ENCODE measurements at places on chromosomes 4 and X.
A peak's percentile ranks its signal among the peaks of the same experiment; 100 is the strongest.

GRCh38 chr4:149017002-149017734, 575.0 kb upstream of the NR3C2 start:
- no peak for DNase-seq

- DNase-seq, result no peak
Observed at GRCh38 chr4:169437299-169438047, 166.7 kb upstream of the SH3RF1 start.

DNA sequence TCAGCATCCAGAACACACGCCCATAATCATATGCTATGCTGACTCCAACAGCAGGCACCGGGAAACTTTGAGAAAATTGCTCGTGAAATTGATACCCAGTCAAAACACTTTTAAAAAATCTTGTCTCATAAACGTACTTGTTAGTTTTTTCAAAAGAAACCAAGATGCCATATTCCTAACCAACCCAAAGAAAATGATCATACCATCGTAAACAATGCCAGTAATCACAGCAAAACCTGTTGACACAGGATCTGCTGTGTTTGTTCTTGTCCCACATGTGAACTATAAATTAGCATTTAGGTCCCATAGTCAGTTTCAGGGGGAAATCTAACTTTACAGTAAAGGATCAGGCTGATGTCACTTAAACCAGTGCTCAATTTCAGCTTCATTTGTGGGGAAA, 23.0 kb downstream of the PRSS12 start:
- DNase-seq, result no peak

- no peak for DNase-seq
Observed at GRCh38 chrX:124211312-124211942, 121.0 kb upstream of the TEX13D start.

DNA sequence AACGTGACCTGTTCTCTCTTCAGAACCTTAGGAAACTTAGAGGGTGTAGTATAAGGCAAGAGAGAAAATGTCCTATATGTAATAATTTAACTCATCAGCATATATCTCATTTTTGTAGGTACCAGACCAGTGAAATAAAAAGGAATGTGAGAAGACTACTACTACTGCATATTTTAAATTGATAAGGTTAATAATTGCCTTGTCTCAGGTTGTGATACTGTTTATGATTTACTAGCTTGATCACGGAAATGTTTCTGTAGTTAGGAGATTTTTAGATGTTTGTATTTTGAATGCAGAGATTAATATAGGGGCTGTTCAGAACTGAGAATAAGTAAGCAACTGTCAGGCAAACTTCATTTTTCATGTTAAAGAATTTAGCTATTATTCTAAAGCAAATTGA, 1563.4 kb downstream of the C4orf33 start:
- no peak for DNase-seq

DNA sequence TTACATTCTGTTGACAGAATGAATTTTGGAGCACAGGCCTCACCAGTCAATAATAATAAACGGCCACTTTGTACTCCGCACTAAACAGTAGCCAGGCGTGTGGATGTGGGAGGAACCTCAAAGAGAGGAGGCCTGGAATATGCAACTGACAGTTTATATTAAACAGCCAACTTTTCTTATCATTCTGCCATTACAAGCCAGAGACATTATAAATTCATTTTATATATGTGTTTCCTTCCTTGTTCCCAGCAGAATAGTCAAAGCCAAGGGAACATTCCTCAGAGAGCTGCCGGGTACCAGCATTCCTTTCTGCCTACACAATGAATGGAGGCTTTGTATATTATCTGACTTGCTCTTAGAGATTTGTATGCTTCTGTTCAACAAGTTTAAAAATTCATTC, 436.5 kb upstream of the FTHL17 start:
- DNase-seq, result no peak

DNA sequence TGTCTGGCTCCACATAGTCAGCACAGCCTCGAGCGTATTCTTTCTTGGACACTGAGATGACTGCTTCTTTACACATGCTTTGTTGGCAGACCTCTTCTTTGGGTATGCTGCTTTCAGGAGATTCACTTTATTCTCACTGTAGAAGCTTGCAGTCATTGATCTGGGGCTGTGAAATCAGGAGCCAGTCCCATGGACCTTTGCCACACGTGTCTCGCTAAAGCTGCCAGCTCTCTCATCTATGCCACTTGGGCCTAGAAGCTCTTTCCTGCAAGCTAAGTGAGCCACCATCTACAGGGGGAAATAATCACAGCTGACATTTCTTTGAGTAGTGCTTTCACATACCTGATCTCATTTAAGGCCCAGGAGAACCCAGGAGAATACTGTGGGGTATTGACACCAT, 5.0 kb downstream of the RASL11B start:
- DNase-seq, result no peak

GRCh38 chr4:890036-890695, 42.0 kb downstream of the GAK start:
- DNase-seq, result no peak

DNA sequence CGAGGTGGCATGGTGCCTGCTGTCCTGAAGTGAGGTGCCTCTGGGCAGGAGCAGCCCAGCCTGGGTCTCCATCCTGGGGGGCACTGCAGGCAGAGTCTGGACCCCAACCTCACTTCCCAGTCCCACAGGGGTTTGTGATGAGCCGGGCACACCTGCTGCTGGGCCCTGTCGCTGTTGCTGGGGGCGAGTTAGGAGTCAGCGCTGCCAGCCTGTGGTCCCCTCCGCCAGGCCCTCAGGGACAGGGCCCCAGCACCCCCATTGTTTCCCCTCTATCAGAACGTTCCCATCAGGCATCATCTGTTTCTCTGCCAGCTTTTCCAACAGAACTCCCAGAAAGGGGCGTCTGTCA, 23.4 kb downstream of the WFS1 start:
- no peak for DNase-seq

DNA sequence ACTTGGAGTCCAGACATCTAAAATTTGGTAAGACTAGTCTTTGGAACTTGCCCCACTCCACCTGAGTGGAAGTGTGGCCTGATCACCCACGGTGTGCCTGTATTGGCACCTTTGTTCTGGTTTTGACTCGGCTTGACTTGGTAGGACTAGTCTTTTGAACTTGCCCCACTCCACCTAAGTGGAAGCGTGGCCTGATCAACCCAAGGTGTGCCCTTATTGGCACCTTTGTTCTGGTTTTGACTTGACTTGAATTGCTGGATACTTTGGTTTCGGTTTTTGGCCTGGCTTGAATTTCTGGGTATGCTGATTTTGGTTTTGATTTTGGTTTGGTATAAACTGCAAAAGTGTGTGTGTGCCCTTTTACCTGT, 44.7 kb upstream of the UGT2B7 start:
- no peak for DNase-seq

DNA sequence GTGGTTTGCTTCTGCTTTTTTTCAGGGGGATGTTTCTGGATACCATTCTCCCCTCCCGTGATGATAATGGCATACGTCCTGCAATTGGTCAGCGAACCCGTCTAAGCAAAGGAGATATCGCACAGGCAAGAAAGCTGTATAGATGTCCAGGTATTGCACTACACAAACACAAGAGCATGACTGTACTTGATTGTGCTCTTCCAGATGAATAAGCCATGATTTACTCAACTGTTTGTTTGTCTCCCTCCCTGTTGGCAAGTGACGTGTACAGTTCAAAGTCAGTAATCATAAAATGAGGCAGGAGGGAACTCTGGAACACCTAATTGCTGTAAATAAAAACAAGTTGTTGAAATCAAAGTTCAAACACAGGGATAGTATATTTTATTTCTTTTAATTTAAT, 141.4 kb downstream of the TLL1 start:
- no peak for DNase-seq

DNA sequence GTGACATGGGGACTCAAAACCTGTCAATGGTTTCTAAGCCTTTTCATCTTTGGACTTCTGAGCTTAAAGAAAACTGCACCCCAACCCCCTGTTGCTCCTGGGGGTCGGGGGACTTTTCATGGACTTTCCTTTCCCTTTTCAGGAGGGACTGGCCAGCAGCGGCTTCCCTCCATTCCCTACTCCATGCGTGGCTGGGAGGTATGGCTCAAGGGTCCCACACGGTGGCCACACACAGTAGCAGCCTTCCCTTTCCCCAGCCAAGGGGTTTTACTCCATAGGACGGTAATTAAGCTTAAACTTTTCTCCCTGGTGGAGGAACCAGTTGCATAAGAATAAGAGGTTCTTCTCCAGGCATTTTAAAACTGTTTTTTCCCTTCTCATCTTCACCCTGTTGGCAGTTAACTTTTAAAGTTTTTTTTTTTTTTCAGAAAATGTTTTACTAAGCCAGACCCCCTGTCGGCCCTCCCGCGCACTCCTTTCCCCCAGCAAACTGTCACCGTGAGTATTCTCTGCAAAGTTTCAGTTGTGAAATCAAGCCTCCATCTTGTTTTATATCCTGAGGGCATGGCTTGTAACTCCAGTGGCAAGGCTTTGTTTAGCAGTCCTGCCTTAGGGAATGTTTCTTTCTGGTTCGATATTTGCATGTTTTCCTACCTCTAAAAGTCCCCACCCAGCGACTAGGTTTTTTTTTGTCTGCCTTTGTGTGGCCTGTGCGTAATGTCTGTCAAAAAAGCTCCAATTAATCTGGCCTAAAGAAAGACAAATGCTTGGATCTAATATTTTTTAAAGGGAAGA, 325.7 kb downstream of the TLL1 start:
- no peak for DNase-seq

DNA sequence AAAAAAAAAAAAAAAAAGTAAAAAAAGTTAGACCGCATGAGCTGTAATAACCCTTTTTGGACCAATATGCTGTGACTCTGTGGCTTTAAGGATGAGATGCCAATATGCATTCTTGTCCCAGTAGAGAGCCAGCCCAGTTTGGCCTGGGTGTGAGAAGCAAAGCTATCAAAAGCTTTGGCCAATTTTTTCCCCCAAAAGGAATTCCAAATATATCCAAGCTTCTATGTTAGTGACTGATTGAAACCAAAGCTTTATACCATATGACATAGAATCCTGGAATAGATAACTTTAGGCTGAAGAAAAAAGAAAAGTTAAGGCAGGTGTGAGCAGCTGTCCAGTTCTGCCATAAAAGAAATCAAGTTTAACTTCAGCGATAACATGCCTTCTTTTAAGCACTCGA, 30.5 kb upstream of the RBPJ start:
- no peak for DNase-seq

- DNase-seq, result no peak
Observed at GRCh38 chr4:71383984-71384383, 45.2 kb downstream of the SLC4A4 start.

DNA sequence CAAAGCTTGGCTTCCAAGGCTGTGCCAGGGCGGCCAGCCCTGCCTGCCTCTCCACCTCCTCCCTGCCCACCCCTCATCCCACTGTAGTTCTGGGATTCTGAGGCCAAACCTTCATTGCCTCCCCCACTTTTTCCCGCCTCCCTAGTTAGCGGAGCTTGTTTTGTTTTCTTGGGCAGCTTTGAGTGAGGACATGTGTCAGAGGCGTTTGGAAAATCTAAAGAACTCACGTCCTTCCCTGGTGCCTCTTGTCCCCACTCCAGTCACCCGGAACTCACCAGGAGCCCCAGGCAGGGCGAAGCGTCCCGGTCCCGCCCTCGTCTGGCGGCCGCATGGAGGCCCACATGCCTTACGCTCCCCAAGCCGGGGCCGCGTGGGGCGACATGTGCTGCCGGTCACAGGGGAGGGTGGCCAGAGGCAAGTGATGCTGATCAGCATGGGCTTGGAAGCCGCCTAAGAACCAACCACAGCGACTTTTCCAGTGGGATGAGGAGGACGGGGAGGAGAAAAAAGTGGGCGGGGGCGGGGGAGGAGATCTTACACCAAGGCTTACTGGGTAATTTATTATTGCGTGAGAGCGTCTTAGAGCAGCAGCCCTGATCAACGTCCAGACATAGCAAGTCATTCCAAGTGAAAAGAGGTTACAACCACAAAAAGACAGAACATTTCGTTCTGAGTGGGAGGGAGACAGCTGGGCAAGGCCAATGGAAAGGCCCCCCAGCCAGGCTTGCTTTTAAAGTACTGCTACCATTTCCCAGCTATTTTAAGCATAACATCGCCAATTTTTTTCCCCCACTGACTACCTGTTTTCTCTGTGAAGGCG, 48.5 kb downstream of the PRPS1 start:
- peak; percentile 75 for DNase-seq

DNA sequence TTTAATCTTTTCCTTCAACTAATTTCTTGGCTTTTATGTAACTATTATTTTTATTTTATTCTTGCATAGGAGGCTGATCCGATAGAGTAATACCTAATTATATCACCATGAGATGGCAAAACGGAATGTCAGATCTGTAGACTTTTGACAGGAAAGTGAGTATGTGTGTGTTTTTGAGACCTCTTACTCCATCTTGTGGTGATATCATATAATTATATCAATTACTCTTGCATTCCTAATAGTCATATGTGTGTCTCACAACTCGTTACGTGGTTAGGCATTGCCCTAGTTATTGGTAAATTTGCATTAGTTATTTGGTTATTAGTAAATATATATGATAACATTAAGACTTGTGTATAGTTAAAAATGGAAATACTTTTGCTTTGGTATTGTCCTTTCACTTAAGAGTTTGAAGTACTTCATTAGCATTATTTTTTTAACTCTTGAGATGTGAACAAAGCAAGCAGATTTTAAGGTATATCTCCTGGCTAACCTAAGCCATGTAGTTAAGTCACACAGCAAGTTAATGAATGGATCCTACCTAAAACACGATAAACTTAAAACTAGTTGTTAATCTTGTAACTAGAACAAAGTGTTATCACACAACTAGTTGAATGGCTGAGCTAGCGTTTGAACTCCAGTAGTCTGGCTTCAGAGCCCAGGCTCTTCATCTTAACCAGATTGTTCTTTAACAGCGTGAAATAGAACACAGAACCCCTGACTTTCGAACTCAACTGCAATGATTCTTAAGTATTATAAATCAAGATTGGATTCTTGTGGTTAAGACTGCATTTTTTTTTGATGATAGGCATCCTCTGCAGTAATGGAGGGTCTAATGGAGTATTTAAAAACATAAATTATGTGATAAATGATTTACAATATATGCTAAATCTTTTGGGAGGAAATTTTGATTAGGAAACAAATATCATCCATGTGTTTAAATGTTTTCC, 67.1 kb downstream of the PGRMC2 start:
- no peak for DNase-seq

- no peak for DNase-seq
Observed at GRCh38 chr4:81874661-81875515, 403.2 kb upstream of the RASGEF1B start.

GRCh38 chrX:153333266-153333665, 687 bp upstream of the ZNF275 start:
- DNase-seq, result no peak

All from colonic mucosa (tissue), 4 donors.